ENCODE measurements at places on chromosomes 5 and 9. TPM values are rescaled to one million over a fixed set of nuclear protein-coding genes. Genes with fewer than 3 reads are reported as not detected.

DNA sequence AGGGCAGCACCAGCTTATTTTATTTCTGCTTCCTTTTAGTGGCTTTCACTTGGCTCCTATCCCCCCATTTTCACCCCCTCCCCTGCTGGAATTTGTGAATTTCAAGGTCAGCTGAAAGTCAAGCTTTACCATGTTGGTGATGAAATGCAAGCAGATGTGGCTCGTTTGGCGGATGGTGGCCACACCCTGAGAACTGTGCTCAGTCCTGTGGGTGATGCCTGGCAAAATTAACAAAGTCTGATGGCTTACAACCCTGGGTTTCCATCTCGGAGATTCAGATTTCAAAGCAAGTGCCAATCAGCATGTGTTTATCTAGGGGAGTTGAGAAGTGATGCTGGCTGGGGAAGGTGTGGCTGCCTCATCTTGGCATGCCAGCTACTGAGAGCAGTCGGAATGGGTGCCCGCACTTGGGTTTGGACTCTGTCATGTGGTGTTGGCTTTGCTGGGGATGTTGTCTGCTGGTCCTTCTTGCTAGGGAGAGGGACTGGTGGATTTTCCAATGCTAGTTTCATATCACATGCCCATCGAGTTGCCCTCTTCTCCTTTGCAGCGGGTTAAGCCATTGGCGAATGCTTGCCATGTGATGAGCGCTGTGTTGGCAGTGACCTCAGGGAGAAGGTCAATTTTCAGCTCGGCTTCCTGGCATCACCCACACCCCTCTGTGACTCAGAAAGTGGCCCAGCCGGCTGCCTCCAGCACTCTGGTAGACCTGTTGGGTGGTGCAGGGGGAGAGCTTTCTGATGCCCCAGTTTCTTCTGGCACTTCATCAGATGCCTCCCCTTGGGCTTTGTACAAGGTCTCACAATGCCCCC is 77.0 kb upstream of the PITX1 start:
- no peak for ATAC-seq

DNA sequence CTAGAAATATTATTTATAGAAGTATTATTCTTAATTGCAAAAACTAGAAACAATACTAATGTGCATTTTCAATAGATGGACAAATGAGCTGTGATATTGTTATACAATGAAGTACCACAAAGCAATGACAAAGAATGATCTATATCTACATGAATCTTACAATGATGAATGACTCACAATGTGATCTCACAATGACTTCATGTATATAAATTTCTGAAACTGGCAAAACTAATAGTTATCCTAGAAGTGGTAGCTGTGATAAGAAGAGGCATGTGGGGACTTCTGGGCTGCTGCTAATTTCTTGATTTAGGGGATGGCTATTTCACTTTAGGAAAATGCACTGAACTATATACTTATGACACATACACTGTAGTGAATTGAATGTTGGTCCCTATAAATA is 396.0 kb upstream of the ZNF608 start:
- no peak for ATAC-seq

DNA sequence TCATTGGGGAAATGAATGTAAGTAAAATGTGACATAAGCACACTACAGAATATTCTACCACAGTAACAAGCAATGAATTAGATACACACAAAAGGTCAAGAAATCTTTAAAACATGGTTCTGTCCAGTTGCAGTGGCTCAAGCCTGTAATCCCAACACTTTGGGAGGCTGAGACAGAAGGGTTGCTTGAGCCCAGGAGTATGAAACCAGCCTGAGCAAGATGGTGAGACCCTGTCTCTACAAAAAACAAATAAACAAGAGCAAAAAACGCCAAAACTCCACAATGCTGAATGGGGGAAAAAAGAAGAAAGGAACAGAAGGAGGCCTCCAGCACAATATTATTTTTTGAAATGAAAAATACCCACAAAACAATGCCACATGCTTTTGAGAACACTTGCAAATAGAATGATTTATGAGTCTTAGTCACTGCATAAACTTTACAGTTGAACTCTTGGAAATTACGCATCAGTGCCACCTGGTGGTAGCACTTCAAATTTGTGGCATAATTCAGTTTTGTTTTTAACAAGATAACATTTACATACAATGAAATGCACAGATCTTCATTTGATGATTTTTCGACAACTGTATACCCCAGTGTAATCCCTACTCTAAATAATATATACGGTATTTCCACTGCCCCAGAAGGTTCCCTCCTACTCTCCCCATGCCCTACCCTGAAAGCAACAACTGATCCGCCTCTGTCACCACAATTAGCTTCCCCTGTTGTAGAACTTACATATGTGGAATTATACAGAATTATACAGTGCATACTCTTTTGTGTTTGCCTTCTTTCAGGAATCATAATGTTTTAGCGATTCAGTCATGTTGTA is 14.4 kb upstream of the SPINK4 start:
- peak; percentile 73 for ATAC-seq

ABLIM3 gene
- 0.41 TPM for total RNA-seq

PTPN3 gene
- 0.82 TPM for total RNA-seq

DNA sequence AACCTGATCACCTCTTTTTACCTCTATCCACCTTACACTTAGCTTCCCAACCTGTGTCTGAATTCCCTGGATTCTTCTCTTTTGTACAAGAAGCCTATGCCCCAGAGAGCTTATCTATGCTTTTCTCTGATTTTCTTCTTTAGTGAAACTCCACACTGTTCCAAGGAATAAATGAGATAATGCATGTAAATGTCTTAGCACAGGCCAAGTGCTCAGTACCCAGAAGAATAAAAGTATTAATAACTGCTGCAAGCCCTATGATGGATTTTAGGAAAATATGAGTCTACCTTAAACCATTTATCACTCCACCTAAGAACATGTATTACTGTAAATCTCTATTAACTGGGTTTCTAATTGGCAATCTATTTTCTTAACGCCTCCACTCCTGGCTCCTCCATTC is 168.5 kb upstream of the TNC start:
- ATAC-seq, result no peak

DNA sequence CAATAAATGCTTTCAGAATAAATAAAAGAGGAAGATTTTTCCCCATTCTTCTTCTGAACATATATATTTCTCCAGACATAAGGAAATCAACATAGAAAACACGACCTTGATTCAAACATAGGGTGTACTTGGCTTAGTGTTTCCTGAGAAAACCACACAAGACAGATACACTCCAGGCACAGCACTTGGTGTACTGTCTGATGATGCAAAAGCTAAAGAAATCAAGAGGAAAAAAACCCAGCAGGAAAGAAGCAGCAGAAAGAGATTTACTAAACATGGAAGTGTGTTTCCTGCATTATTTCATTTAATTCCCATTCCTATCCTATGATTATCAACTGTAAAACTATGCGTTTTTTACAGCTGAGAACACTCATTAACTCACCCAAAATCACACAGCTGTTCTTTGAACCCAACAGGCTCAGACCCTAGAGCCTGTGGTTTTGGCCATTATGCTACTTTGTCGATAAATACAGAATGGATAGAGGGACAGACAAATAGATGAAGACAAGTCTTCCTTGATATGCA is 46.1 kb downstream of the NIPAL4 start:
- ATAC-seq, result no peak

SMIM27 gene
- total RNA-seq, result 10.5 TPM

ANGPTL2 gene
- total RNA-seq, result not detected

DNA sequence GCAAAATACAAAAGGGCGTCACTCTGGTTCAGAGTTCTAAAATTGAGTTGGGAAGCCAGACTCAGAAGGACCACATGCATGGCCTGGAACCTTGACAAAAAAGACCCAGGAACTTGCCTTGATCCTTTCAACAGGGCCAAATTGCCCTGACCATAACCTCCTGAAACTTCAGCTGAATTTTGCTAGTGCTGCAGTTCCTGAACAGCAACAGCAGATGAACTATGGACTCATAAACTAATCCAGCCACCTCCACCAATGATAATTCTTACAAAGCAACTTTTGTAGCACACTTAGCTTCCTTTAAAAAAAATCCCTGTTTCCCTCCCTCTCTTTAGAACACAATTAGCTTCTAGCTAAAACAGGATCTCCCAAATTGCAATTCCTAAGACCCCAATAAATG is 155.9 kb downstream of the MAT2B start:
- no peak for ATAC-seq

GRCh38 chr9:108468364-108468763 is 387.4 kb downstream of the ACTL7B start:
- ATAC-seq, result no peak

- ATAC-seq, result no peak
Observed at GRCh38 chr5:2291146-2291840, 408.6 kb upstream of the IRX4 start.

DNA sequence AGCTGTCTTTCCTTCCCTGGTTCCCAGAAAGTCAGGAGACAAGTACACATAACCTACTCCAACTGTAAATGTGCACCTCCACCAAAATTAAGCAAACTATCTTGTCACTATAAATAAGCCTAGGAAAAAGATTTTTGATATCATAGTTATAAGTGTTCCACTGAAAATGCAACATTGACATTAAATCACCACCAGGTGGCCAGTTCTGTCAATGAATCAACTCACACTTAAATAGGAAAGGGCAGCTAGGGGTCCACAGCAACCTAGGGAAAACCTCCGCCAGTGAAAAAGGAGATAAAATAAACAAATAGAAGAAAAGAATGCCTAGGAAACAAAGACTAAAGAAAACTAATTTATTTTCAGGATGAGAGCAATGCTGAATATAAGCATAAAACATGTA is 243.0 kb upstream of the PTPRD start:
- ATAC-seq, result no peak

DNA sequence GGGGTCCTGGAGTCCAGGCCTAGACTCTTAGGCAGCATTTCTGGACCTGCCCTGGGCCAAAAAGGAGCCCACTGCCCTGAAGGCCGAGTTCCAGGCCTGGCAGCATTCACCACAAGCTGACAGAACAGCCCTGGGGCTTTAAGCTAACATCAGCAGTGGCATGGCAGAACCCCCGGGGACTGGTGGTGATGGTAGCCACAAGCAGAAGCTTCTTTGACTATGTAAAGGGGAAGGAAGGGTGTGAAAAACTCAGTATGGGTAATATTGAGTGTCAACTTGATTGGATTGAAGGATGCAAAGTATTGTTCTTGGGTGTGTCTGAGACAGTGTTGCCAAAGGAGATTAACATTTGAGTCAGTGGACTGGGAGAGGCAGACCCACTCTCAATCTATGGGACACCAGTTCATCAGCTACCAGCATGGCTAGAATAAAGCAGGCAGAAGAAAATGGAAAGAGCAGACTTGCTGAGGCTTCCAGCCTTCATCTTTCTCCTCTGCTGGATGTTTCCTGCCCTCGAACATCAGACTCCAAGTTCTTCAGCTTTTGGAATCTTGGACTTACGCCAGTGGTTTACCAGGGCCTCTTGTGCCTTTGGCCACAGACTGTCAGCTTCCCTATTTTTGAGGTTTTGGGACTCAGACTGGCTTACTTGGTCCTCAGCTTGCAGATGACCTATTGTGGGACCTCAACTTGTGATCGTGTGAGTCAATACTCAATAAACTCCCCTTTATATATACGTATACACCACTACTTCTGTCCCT is 661.0 kb upstream of the C9orf72 start:
- no peak for ATAC-seq

DNA sequence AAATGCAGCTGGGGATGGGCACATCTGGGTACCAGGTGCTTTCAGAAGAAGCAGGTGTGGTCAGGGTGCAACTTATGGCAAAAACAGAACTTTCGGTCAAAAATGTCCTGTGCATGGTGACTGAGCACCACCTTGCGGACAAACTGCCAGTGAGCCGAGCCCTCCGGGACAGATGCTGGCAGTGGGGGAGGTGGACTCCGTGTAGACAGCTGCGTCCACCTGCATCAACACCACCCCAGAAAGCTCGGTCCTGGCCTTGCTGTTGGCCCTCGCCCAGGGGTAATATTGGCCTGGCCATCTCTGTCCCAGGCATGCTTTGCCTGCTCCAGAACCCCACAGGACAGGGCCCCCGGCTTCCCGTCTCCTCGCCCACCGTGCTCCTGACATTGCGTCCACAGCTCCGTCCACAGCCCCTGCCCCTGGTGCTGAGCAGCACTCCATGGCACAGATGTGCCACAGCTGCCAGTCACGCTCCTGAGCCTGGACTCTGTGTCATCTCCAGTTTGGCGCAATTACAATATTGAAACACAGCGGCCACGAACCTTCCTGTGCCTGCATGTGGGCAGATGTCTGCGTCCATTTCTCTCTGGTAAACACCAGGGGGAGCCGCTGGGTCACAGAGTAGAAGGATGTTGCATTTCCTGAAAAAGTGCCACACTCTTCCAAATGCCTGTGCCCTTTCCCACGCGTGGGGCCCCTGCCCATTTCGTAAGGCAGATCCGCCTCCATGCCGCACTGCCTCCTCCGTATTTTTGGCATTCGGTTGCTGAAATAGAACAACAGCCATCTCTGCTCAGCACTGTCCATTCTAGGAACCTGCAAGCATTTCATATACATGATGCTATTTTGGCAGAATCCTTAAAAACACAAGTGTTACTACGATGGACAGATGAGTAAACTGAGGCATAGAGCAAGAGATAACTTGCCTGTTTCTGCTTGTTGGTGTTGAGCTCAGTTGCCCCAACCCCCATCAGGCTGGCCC is 33.4 kb upstream of the SLC6A19 start:
- peak; percentile 82 for ATAC-seq

MACIR gene
- total RNA-seq, result 9.7 TPM

DNA sequence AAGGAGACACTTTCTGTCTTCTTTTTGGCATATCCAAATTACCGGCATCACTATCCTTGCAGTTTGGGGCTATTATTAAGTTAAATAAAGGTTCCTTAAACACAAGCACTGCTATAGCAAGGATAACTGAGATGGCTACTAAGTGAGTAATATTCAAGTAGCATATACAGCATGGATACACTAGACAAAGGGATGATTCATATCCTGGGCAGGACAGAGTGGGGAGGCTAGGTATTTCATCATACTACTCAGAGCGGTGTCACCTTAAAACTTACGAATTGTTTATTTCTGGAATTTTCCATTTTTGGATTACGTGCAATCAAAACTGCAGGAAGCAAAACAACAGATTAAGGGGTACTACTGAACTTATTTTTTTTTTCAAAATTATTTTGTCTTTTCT is 54.1 kb downstream of the FER start:
- peak; percentile 92 for ATAC-seq

DNA sequence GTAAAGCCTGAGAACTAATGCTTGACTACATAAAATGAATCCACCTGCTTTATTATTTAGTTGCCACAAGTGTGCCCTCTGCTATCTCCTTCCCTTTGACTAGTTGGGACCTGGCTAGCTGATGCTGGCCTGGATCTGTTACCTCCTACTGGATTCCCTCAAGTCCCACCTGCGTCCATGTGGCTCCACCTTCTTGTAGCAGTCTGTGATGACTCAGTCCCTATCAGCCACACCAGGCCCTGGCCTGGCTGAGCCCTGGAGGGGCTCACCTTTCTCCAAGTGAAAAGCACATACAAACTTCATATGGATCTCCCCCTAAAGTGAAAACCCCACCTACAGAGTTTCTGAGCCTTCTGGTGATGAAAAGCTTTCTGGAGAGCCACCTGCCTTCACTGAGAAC is 611.4 kb downstream of the SEMA5A start:
- ATAC-seq, result no peak

- ATAC-seq, result no peak
Observed at GRCh38 chr9:131800843-131801242, 61.0 kb upstream of the RAPGEF1 start.

DAPK1 gene
- 1.5 TPM for total RNA-seq

F2RL1 gene
- 0.85 TPM for total RNA-seq

Data from activated T-helper 17 cell treated with anti-CD3 and anti-CD28 coated beads, Interleukin-2, amount 50 U/mL, for 72 hours (primary cell).